ENCODE measurements at places on chromosomes 1 and 21.

DNA sequence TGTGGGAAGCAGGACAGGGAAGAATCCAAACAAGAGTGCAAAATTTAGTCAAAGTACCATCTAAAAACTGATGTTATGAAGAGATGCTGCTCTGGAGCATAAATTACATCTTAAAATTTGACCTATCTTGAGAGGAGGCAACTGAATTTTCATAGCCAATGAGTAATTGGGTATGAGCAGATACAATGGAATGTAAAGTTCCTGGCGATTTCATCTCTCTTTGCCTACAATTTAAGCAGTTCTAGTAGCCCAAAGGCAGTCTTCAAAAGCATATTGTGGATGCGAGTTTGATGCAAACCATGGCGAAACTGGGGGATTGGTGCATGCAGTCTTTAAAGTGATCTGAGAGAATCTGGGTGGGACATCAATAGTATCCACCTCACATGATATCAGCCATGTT lies 1265.9 kb downstream of the BRINP3 start:
- DNase-seq, result no peak

DNA sequence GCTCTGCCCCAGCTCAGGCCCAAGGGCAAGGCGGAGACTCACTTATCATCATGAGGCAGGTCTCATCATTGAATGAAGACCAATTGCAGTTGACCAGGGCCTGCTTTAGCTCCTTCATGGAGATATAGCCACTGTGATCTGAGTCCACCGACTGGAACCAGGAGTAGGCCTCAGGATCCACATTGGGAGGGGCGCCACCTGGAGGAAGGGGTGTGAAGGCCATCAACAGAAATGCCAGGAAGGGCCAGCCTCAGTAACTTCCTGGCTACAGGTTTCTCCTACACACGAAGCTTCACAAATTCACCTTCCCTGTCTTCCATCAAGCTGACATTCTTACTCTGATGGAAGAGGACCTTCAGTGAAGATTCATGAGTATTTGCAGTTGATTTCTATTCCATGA lies 11.6 kb downstream of the PEF1 start:
- no peak for DNase-seq

GRCh38 chr1:41053316-41053715 lies 31.8 kb upstream of the SLFNL1 start:
- DNase-seq, result no peak

DNA sequence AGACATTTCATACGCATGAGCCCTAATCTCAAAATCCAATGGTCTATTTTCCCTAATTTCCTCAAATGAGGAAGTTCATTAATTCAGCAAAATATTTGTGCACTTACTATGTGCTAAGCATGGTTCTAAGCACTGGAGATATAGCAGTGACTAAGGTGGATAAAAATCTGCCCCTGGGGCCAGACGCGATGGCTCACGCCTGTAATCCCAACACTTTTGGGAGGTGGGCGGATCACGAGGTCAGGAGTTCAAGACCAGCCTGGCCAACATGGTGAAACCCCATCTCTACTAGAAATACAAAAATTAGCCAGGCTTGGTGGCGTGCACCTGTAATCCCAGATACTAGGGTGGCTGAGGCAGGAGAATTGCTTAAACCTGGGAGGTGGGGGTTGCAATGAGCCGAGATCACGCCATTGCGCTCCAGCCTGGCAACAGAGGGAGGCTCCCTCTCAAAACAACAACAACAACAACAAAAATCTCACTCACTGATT lies 4.3 kb upstream of the MIIP start:
- no peak for DNase-seq

GRCh38 chr1:170700842-170701615 lies 37.1 kb downstream of the PRRX1 start:
- DNase-seq, result no peak

DNA sequence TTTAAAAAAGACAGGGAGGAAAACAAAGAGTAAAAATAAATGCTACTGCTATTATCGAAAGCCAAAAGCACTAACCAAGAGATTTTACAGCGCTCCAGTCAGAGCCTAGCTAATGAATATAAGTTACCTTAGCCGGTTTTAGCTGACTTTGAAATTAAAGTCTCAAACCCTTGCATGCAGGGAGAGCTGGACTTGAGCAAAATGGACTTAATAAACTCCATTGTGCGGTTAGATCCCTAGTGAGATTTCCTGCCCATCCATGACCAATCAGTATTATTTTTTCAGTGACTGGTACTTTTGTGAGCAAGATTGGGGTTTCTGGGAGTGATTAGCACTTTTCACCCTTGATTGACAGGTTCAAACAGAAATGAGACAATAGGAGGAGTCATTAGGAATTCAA lies 333.4 kb upstream of the ADGRL2 start:
- DNase-seq, result no peak

GRCh38 chr1:194175251-194175650 lies 988.8 kb upstream of the B3GALT2 start:
- DNase-seq, result no peak

DNA sequence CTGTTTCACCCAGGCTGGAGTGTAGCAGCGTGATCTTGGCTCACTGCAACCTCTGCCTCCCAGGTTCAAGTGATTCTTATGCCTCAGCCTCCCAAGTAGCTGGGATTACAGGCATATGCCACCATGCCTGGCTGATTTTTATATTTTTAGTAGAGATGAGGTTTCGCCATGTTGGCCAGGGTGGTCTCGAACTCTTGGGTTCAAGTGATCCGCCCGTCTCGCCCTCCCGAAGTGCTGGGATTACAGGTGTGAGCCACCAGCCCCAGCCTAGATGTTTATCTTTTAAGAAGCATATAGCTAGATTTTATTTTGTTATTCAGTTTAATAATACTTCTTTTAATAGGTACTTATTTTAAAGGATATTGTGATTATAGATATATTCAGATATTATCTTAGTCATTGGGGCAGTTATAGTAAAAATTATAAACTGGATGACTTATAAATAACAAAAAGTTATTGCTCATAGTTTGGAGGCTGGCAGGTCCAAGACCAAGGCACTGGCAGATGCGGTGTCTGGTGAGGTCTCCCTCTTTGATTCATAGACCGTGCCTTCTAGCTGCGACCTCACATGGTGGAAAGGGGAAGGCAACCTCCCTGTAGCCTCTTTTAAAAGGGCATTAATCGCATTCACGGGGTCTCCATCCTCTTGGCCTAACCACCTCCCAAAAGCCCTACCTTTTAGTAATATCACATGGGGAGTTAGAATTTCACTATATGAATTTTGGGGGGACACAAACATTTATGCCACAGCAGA lies 3.1 kb upstream of the KCNE2 start:
- DNase-seq, result no peak

GRCh38 chr1:211639475-211640300 lies 35.7 kb downstream of the NEK2 start:
- no peak for DNase-seq

DNA sequence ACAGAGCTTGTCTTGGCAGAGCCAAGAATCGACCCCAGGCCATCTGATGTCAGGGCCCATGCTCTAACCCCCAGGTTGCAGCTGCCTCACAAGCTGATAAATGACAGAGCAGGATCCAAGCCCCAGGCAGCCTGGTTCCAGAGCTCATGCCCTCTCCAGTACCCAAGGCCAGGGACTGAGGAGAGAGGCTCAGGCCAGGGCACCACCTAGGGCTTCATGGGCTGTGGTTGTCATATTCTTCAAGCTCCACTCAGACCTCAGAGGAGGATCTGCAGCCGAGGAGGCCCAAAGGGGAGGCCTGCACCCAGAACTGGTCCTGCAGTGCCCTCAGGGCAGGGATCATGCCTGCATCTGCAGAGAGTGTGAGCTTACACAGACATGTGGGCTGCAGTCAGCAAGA lies 301.1 kb downstream of the MATN1 start:
- DNase-seq, result no peak

DNA sequence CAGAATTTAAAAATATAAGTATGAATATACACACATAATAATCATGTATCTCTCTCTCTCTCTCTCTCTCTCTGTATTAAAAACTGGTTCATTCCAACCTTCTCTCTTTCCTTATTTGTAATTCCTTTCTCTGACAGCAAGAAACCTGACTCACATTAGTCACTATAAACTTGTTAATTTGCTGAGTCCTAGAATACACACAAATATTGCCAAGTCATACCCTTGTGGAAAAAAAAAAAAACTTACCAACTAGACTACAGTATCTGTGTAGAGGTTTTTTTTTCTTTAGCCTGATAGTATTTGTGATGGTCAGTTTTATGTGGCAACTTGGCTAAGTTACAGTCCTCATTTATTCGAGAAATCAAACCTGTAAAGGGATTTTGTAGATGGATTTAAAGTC lies 26.3 kb upstream of the NHLH2 start:
- no peak for DNase-seq

DNA sequence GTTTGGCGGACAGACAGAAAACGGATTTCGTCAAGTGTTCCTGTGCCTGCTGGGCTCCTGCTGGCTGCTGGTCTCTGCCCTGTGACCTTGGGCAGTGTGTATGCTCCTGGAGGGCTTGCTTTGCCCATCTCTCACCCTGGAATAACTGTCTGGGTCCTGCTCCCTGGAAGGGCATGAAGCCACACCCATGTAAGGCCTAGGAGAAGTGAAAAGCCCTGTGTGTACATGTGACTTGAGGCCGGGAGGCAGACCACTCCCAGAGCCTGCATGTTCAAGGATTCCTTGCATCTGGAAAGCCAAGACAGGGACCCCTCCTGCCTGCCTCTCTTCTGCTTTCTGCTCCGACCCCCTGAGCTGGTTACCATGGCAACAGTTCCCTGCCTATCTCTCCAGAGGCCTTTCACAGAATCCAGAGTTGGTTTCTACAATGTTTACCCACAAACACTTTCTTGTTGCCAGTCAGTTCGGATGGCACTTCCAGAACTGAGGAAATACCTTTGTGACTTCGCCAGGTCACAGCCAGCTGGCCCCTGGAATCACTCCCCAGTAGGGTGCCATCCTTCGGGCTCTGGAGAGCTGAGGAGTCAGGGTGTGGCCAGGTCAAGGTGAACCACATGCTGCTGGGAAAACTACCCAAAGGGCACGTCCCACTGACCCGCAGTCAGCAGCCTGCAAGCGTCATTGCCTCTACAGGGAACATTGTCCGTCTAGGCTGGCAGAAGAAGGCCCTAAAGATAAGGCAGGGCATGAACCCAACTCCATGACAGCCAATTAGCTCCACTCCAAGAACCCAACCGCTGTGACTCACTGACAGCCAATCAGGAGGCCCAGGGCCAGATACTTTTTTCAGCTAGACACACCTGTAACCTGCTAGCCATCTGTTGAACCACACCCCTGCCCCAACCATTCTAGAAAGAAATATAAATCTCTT lies 14.7 kb upstream of the GPR37L1 start:
- DNase-seq, result no peak

DNA sequence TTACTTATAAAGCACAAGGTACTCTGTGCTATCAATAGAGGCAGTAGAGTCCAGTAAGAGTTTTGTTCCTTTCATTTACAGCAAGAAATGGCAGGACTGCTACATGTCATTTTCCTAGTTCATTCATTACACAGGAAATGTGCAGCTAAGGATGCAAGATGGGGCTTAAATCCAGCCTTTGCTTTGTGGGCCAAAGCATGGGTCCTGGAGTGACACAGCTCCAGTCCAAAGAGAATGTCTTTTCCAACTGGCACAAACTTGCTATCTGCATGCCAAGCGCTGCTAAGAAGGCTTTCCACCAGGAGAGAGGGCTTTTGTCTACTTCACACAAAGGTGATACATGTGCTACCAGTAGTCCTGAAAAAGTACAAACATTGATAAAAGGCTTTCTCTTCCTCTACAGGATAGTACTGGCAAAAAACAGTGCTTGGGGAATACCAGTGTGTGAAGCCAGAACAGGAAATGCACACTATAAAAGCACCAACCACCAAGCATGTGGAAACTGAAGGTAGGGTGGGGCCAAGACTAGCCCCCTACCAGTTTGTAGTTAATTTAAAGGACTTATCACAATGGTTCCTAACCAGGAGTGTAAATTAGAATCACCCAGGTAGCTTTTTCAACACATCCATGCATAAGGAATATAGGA lies 68.7 kb downstream of the ARID4B start:
- DNase-seq, result no peak

- DNase-seq, result no peak
These were observed 20.7 kb upstream of the GJA5 start for GRCh38 chr1:147781056-147781471.

- no peak for DNase-seq
These were observed at the start of gene DIO1 for GRCh38 chr1:53893999-53894636. TSS of gene DIO1 (plus strand) at chr1:53894187. CDS start at chr1:53894211, 24 bp downstream.

Measured in GM12891 (cell line).